ENCODE measurements at places on chromosomes 1 and 21.

DNA sequence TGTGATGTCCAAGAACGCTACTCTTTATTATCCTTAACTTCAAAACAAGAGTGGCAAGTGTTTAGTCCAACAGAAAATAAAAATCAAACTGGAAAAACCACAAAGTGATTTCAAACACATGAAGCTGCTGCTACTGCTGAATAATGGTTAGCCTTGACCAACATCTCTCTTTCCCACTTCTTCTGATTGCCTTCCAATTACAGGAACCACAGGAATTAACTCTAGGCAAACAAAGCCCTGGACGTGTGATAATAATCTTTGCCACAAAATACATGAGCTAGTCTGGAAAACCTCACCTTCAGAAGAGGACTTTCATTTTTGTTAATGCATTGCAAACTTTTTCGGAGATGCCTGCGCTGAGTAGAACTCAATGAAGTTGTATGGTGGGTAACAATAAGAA is 48.6 kb upstream of the COL11A1 start:
- no peaks in the 10 kb centered on the region for H3K27me3 ChIP-seq
- H3K4me1 ChIP-seq, result no peaks in the 10 kb centered on the region
- no peak overlapping the region for H3K27ac ChIP-seq
- H3K4me3 ChIP-seq, result no peak overlapping the region

GRCh38 chr1:18447509-18448220 is 33.1 kb upstream of the KLHDC7A start:
- H3K27ac ChIP-seq, result no peak overlapping the region
- no peaks in the 10 kb centered on the region for H3K4me1 ChIP-seq
- H3K4me3 ChIP-seq, result no peak overlapping the region
- H3K27me3 ChIP-seq, result no peaks in the 10 kb centered on the region
- no peak for DNase-seq
- no peaks in the 10 kb centered on the region for H3K36me3 ChIP-seq

DNA sequence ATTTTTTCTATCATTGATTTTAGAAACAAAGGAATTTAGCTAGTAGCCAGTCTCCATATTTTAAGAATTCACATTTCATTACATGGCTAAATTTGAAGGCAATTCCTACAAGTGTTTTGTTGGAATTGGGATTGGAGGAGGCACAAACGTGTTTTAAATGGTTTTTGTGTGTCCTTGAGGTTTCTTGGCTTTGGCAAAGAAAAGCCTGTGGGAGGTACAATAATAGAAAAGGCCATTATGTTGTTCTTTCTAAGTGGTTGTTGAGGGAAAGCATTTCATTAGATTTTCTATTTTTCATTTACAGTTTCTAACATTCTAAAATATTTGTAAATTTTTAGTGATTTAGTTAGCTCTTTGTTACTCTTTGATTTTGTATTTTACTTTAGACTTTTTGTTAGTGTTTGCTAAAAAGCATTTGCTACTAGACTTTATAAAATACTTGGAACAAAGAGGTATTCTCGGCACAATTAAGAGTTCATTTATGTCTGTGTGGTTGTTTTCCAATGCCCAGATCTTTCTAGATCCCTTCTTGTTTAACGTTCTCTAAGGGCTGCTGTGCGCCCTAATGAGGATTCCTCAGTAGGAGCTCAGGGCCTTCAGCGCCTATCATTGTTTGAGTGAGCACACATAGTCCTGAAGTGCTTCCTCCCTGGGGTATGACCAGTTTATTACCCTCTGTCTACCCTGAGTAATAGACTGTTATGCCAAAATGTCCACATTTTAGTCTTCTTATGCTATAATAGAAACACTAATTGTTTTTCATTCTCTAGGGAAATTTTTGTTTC is 70.0 kb upstream of the KIAA1614 start:
- H3K4me1 ChIP-seq, result no peaks in the 10 kb centered on the region
- no peak overlapping the region for H3K27ac ChIP-seq
- no peaks in the 10 kb centered on the region for H3K27me3 ChIP-seq
- no peak overlapping the region for H3K4me3 ChIP-seq

- no peak overlapping the region for H3K4me3 ChIP-seq
- DNase-seq, result no peak
- H3K4me1 ChIP-seq, result no peaks in the 10 kb centered on the region
- no peak overlapping the region for H3K27ac ChIP-seq
These were observed 58.5 kb upstream of the LRRC53 start for GRCh38 chr1:74570797-74571492.

DNA sequence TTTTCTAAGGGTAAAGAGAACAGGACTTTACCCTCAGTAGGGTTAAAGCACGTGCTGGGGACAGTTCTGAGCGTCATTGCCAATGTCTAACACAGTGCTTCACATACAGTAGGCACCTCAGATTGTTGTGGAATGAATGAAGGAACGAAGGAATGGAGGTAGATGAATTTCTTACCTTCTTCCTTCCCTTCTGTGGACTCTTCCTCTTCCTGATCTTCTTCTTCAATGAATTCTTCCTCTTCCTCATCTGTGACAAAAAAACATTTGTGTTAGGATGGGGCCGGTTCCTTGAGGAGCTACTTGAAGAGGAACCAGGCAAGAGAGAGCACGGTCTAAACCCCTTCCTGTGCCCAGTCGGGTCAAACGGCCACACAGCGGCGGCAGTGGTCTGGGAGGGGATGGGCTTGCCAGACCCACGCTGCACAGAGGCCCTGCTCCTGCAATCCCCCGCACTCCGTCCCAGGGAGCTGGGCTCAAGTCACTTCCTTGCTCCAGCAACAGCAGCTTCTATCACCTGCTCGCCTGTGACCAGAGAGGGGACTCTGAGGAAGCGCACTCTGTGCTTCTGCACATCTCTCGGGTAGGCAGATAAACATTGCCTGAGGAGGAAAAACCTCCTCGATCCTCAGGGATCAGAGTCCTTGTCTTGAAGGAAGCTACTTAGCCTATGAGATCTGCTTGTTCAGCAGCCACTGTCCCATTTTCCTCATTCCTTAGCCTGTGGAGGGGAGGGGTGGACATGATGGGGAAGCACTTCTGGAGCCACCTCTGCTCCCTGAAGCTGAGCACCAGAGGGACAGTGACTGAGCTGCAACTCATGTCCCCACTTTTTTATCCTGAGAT is 8.0 kb upstream of the SLC30A2 start:
- no peak overlapping the region for H3K4me3 ChIP-seq
- no peaks in the 10 kb centered on the region for H3K4me1 ChIP-seq
- no peaks in the 10 kb centered on the region for H3K36me3 ChIP-seq
- H3K27me3 ChIP-seq, result no peaks in the 10 kb centered on the region
- DNase-seq, result no peak
- H3K27ac ChIP-seq, result no peak overlapping the region

GRCh38 chr1:29682171-29682918 is 446.0 kb downstream of the PTPRU start:
- DNase-seq, result no peak
- H3K4me3 ChIP-seq, result no peak overlapping the region
- H3K36me3 ChIP-seq, result no peaks in the 10 kb centered on the region
- no peaks in the 10 kb centered on the region for H3K4me1 ChIP-seq
- H3K27me3 ChIP-seq, result no peaks in the 10 kb centered on the region

GRCh38 chr1:20962576-20963258 is 175.6 kb upstream of the HP1BP3 start:
- H3K27ac ChIP-seq, result no peak overlapping the region
- H3K36me3 ChIP-seq, result no peaks in the 10 kb centered on the region
- H3K4me1 ChIP-seq, result no peaks in the 10 kb centered on the region
- DNase-seq, result no peak
- no peaks in the 10 kb centered on the region for H3K27me3 ChIP-seq
- no peak overlapping the region for H3K4me3 ChIP-seq

GRCh38 chr1:36239941-36240637 is 15.8 kb downstream of the THRAP3 start:
- peak; percentile 66 for DNase-seq
- H3K4me1 ChIP-seq, result no peaks in the 10 kb centered on the region
- H3K27me3 ChIP-seq, result no peaks in the 10 kb centered on the region
- no peaks in the 10 kb centered on the region for H3K36me3 ChIP-seq
- no peak overlapping the region for H3K4me3 ChIP-seq

DNA sequence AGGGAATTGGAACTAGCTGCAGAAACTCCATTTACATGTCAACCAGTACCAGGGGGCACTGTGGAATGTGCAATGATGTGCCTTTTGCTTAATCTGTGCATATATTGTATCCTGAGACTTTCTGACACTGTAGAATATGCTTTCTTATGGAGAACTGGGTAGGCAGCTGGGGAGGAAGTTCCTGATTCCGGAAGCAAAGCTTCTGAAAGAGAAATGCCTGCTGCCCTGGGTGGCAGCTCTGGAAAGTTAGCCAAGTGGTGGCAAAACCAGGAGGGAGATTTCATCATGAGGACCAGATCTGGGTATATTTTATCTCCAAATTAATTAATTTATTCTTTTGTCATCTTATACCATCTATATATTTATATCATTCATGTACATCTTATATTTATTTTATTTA is 116.7 kb downstream of the XCL2 start:
- H3K27me3 ChIP-seq, result no peaks in the 10 kb centered on the region
- H3K4me3 ChIP-seq, result no peak overlapping the region
- no peaks in the 10 kb centered on the region for H3K36me3 ChIP-seq
- no peak for DNase-seq
- H3K27ac ChIP-seq, result no peak overlapping the region
- H3K4me1 ChIP-seq, result no peaks in the 10 kb centered on the region

DNA sequence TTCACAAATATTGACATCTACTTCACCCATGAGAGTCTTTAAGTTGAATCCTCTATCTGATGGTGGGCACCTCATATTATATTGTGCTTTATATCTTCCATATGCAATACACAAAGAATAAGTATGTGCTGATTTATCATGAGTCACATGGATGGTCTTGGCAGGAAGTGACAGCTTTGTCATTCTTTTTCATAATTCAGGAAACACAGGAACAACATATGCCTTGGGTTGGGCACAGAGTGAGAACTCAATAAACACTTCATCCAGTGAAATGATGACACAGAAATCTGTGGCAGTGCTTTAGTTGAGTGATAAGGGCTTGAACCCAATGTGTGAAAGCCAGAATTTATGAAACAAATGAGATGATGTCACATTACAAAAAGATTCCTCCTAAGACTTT is 41.2 kb downstream of the GADD45A start:
- H3K4me3 ChIP-seq, result no peak overlapping the region
- H3K27ac ChIP-seq, result no peak overlapping the region
- no peaks in the 10 kb centered on the region for H3K27me3 ChIP-seq
- no peak for DNase-seq
- no peaks in the 10 kb centered on the region for H3K4me1 ChIP-seq

DNA sequence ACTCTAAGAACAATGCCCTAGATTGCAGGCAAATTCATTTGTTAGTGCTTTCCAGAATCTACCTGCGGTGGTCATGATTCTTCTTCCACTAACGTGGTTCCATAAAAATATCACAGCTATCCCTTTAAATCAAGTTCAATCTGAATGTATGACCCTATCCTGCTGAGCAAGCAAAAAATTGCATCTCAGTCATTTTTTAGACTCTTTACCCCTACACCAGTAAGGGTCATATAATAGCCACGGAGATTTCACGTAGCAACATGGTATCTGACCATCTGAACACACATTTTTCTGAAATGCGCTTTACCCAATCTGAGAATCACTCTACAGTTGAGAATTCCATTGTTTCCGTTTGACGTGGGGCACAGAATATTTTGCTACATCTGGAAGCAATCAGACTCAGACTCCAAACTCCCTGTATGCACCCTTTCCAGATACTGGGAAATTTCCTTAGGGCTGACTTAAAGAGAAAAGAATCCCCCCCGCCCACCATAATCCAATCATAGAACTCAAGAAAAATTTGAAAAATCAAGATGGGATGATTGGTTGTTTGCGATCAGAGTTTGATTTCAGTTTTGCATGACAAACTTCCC is 699.2 kb upstream of the ZP4 start:
- DNase-seq, result no peak
- no peaks in the 10 kb centered on the region for H3K27me3 ChIP-seq
- H3K4me1 ChIP-seq, result no peaks in the 10 kb centered on the region
- no peak overlapping the region for H3K27ac ChIP-seq
- H3K36me3 ChIP-seq, result no peaks in the 10 kb centered on the region
- H3K4me3 ChIP-seq, result no peak overlapping the region

DNA sequence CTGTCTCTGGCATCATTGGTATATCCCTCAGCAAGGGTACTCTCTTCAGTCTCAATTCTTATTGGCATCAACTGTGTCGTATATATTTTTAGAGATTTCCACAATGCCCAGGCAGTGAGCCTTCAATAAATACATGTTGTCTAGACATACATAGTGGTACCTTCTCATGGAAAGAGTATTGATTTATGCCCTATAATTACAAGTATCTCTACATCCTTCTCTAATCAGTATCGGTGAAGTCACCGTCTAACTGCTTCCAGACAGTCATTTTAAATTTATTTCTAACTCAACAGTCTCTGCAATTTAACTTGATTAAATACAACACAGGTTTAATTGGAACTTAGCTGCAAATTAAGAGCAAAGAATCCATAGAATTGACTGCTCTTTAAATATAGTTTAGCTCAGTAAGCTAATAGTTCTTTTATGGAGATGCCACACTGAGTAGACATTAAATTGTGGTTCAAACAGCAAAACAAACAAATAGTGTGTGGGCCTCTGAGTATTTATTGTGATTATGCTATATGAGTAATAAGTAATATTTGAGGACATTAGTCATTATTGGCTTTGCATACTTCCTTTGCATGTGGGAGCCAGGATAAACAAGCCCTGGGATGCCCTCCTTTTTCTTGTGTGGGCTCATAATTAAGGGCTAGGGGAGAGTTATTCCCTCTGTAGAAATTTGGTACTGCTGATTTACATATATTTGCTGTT is 126.9 kb upstream of the DUSP10 start:
- H3K27me3 ChIP-seq, result no peaks in the 10 kb centered on the region
- H3K4me1 ChIP-seq, result no peaks in the 10 kb centered on the region
- no peak overlapping the region for H3K27ac ChIP-seq
- H3K4me3 ChIP-seq, result no peak overlapping the region
- H3K36me3 ChIP-seq, result no peaks in the 10 kb centered on the region

DNA sequence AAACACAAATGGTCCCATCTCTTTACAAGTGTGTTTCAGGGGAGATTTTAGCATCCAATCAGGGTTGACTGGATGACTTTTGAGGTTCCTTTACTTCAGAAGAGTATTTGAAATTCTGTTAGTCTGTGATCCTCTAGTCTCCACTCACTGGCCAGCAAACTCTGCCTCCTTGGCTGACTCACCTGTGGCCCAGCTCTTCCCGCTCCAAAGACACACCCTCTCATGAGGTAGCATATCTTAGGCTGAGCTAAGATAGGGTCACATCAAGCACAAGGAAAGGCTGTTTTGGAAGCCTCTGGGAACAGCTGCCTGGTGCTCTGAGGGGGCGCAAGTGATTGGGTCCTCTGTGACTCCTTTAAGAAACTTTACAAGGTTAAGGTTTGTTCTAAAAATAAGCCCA is 102.3 kb upstream of the FGGY start:
- no peak overlapping the region for H3K4me3 ChIP-seq
- no peak for DNase-seq
- H3K4me1 ChIP-seq, result no peaks in the 10 kb centered on the region
- no peaks in the 10 kb centered on the region for H3K36me3 ChIP-seq

DNA sequence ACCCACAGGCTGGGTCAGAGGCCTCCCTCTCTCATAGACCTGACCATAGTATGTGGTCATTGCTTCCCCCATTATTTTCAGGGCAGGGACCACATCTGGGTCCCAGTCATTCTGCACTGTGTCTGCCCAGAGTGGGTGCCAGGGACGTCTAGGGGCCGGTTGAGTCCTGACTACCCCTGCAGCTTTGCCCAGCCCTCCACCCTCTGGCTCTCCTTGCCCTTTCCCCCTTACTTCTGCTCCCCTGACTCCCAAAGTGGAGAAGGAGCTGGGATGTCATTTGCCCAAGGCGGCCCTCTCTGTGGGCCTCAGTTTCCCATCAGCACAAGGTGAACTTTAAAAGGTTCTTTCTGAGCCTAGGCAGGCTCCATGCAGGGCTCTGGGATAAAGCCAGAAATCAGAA is 4.3 kb upstream of the TTC22 start:
- peak; percentile 34 for DNase-seq
- H3K4me3 ChIP-seq, result no peak overlapping the region
- H3K27ac ChIP-seq, result no peak overlapping the region
- H3K27me3 ChIP-seq, result no peaks in the 10 kb centered on the region
- H3K4me1 ChIP-seq, result no peaks in the 10 kb centered on the region

All from right lobe of liver (tissue), 6 donors.